Activated naive CD4-positive, alpha-beta T cell treated with Interleukin-2 at 50 U/mL for 16 hours (primary cell): ENCODE measurements at places on chromosomes 6 and 20.

DNA sequence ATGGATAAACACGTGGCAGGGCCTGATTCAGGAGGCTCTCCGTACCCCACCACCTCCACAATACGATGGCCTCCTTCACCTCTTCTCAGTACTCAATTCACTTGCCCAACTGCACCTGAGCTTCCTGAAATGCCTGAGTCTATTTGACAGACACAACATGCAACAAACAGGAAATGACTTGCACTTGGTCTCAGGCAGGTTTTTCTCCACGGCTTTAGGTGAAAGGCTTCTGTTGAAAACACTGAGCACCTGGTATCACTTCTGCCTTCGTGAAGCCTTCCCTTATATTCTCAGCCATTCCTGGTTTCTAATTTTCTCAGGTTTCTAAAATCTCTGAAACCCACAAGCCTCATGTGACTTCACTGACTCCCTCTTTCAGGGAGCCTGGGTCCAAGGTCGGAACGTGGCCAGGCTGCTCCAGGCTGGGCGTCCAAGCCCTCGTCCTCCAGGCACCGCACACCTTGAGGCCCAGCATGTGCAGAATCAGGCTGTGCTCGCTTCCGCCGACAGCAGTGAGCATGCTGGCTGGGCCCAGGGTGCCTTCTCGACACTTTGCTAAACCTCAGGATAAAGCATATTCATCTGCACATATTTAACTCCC is 34.7 kb downstream of the TAF4 start:
- peak; percentile 9 for DNase-seq

DNA sequence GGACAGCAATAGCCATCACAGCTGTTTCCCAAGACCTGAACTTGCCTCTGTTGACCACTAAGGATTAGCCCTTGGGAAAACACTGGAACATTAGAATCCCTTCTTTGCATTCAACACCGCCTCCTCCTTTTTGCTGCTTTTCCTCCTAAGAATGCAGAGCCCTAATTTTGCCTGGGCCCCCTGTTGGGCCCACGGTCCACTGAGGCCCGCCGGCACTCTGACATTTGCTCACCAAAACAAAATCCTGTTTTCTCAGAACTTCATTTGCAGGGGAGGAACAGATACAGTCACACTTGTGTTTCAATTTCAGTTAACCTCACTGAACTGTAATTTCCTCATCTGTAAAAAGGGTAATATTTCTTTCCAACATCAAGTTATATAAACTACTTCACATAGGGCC is 116.0 kb upstream of the JARID2 start:
- DNase-seq, result no peak

GRCh38 chr6:87197547-87197946 is 42.2 kb downstream of the ZNF292 start:
- DNase-seq, result peak; percentile 33

GRCh38 chr6:4593951-4594350 is 182.3 kb upstream of the CDYL start:
- DNase-seq, result no peak

DNA sequence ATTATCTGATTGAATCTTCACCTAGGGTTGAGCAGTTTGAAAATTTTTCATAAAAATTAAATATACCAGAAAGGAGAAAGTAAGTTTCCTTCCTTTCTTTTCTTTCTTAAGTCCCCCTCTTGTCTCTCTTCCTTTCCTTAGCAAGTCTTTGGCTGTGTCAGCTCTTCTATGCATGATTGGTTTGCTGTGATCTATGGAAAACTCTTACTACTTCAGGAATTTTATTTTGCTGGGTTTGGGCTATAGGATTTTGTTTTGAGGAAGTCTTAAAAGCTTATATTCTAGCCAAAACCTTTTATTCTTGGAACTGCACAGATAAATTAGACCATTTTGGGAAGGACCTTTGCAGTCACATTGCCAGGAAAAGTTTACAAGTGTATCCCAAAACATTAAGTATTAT is 173.4 kb upstream of the CITED2 start:
- no peak for DNase-seq

DNA sequence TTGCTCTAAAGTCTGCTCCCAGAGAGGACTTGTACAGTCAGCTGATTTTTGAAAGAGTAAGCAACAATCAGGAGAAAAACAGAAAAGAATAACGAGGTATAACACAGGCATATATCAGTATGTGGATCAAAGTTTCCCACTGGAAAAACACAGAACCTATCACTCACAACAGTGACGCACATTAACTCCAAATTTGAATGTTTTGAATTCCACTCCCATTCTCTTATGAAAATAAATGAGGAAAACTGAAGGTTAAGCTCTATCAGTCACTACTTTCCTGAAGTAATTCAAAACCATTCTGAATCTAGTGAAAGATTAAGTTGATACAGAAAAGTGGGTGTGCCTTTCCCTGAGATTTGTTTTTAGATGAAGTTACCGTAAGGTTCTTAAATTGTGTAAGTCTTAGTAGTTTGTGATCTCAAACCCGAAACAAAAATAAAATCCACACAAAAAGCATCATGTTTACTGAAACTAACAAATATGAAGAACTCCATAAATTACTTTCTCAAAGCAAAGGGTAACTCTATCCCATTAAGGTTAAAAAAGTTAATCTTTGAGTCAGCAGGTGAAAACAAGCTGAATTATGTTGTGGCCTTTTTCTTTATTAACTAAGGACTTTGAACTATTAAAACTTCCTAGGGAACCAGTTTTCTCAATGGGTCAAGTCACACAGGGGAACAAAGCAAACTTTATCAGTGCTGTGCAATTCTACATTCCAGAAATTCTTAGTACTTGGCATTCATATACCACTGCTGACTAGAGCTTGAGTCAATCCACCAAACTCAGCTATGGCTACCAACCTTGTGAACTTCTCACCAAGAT is 115.7 kb downstream of the OGFRL1 start:
- DNase-seq, result no peak

DNA sequence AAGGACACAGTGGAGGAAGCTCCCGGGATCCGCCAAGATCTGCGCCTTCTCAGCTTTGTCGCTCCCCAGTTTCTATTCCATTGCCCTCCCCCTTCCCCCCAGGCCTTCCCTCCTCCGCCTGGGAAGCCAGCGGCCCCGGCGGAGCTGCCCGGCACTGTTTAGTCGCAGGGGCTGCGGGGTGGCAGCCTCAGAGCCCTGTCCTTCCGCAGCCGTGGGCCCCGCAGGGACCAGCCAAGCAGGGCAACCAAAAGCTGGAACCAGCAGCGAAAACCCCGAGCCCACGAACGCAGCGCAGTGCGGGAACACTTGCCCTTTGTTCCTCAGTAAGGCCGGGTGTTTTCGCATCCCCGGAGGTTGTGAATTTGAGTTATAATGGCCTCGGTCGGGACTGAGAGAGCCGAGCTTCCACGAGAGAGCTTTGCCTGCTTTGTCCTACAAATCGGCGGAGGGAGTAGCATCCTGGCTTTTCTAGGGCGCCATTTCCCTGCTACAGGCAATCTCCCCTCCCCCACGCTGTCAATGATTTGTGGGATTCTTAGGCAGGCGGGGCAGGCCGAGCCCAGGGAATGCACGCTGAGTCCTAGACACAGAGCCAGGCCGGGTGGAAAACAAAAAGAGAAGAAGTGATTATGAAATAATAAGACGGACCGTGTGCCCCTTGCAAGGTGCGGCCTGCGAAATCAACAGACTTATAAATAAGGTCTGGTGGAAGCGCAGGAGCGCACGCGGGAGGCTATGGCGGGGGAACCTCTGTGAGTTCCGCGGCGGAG is 4.0 kb upstream of the TUBB2B start:
- DNase-seq, result no peak

GRCh38 chr6:69802995-69803394 is 6.2 kb upstream of the LMBRD1 start:
- DNase-seq, result no peak

DNA sequence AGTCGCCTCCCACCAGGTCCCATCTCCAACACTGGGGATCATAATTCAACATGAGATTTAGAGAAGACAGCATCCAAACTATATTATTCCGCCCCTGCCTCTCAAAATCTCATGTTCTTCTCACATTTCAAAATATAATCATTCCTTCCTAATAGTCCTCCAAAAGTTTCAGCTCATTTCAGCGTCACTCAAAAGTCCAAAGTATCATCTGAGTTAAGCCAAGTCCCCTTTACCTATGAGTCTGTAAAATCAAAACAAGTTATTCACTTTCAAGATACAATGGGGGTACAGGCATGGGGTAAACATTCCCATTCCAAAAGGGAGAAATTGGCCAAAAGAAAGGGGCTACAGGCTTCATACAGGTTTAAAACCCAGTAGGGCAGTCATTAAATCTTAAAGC is 39.5 kb upstream of the SUMO4 start:
- DNase-seq, result no peak

- peak; percentile 49 for DNase-seq
Measured at GRCh38 chr20:62776692-62777527, 19.4 kb upstream of the MRGBP start.

DNA sequence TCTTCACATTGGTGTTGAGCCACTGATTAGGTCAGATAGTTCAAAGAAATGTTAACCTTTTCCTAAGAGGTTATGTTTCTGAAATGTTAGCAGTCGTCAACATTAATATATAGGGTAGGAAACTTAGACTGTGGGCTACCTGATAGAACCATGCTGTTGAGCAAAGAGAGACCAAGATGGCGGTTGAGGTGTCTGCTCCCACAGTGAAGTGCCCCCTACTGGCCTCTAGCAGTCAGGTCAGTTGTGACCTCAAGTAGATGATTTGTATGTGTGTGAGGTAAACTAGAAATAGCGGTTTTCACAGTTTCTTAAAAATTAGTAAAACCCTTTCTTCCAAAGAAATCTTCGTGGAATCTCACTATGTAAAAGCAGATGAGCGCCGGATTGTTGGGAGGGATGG is 40.3 kb downstream of the MTHFD1L start:
- DNase-seq, result no peak

- peak; percentile 62 for DNase-seq
Measured at GRCh38 chr6:26233649-26234420, 131.2 kb upstream of the BTN3A2 start.

DNA sequence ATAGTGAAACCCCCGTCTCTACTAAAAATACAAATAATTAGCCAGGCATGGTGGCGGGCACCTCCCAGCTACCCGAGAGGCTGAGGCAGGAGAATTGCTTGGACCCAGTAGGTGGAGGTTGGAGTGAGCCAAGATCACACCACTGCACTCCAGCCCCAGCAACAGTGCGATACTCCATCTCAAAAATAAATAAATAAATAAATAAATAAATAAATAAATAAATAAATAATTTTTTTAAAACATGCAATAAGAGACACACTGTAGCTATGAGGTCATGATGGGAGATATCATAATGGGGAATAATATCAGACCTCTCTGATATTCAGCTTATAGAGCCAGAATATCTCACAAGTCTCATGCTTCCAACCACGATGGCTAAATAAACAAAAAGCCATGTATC is 82.3 kb downstream of the CD24 start:
- DNase-seq, result no peak

DNA sequence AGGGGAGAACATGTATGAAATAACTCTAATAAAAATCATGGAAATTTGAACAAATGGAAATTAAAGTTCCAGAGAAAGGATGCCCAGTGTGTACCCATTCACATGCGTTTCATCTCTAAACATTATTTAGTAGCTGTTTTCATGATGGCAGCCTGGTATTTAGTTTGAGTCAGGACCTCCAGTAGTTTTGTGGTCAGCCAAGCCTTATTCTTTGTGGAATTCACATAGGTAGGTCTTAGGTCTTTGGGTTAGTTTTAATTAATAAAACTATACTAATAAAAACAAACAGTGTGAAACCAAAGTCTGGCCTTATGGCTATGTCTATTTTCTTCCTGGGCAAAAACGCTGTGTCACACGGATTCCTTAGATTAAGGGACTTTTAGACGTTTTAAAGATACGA is 137.8 kb downstream of the FOXC1 start:
- DNase-seq, result no peak

GRCh38 chr6:43940071-43940392 is 170.0 kb downstream of the VEGFA start:
- no peak for DNase-seq

DNA sequence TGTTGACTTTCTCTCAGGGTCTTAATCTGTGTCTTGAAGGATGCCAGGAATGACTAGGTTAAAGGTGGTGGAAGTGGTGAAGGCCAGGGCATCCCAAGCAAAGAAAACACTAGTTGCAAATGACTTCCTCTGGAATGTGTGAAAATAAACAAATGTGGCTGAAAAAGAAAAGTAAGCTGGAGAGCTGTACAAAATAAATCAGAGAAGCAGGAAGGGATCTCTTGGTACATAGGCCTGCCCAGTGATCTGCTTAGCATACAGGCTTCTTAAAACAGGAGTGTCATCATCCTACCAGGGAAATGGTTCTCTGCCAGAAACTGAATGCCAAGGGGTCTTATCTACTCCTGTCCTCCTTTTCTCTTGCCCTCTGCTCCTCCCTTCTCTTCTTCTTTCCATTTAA is 1616.0 kb downstream of the KHDRBS2 start:
- no peak for DNase-seq

GRCh38 chr20:48189181-48189580 is 403.9 kb upstream of the SULF2 start:
- DNase-seq, result no peak

- DNase-seq, result no peak
Measured at GRCh38 chr6:163457637-163458561, 43.4 kb downstream of the QKI start.

DNA sequence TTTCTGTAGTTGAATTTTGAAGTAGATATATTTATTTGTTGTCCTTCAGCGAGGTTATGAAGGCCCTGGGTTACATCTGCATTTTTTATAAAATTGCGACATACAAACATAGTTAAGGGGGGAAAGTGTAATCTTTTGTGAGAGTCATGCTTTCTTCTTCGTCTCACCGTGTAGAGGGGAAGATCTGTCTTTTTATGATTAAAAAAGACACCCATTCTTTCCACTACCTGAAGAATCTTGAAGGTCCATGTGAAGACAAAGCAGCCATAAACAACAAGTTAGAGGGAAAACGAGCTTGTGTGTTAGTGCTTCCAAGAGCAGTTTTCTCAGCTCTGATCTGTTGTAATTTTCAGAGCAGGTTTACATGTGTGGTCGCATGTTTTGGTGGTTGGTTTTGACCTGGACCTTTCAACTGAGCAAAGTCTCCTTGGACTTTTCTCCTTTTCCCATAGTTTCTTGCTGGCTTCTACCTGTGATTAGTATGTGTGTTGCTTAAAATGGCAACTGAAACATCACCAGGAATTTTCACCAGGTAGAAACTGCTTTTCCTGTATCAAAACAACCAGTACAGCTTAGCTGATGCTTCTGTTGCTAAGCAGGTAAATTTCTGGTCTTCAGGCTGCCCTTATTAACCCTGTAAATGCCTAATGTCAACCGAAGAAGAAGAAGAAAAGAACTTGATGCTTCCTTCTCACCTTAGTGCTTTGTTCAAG is 37.3 kb downstream of the RREB1 start:
- no peak for DNase-seq
